ENCODE measurements at places on chromosomes 4 and X.

GRCh38 chr4:73181231-73181630, 77.4 kb downstream of the ANKRD17 start:
- no peak for DNase-seq

GRCh38 chr4:72352711-72353110, 216.3 kb downstream of the ADAMTS3 start:
- no peak for DNase-seq

GRCh38 chr4:79049840-79050540, 110.8 kb upstream of the PAQR3 start:
- no peak for DNase-seq

GRCh38 chr4:140633124-140633523, 64.4 kb upstream of the UCP1 start:
- DNase-seq = no peak

- DNase-seq = no peak
These were observed 313.8 kb upstream of the TEX13C start for GRCh38 chrX:125005863-125006262.

DNA sequence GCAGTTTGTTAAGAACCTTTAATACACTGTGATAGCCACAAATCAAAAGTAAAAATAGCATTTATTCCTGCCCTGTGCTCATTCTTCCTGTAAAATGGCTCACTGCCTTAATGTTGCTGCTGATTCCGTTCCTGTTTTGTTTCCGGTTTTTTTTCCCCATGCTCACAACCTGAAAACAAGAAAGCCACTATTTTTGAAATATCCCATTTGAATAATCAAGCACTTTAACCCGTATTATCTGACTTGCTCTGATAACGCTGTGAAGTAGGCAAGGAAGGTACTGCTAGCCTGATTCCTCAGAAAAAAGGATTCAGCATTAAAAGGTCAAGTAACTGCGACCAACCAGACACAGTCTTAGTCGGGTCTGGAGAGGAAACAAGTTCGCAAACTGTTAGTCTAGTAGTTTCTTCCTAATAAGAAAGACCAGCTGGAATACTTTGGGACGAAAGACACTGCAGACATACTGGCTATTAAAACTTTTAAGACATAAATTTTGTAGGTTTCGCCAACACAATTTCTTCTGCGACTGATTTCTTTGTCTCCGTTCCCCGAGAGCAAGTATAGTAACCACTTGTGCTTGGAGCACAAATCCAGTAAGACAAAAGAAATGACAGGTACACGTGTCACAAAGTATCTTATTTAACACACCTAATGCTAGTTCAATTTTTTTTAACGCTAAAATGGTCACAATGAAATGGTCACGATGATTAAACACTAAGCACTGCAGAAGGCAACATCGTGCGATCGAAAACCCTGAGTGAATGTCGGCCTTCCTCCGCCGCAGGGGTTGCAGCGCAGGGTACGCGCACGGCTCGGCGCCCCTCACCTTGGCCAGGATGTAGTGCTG, 802 bp downstream of the COX18 start:
- DNase-seq = no peak

- no peak for DNase-seq
These were observed 461.2 kb downstream of the KCTD8 start for GRCh38 chr4:43987331-43987944.

GRCh38 chrX:26651755-26652154, 435.8 kb downstream of the MAGEB5 start:
- no peak for DNase-seq

DNA sequence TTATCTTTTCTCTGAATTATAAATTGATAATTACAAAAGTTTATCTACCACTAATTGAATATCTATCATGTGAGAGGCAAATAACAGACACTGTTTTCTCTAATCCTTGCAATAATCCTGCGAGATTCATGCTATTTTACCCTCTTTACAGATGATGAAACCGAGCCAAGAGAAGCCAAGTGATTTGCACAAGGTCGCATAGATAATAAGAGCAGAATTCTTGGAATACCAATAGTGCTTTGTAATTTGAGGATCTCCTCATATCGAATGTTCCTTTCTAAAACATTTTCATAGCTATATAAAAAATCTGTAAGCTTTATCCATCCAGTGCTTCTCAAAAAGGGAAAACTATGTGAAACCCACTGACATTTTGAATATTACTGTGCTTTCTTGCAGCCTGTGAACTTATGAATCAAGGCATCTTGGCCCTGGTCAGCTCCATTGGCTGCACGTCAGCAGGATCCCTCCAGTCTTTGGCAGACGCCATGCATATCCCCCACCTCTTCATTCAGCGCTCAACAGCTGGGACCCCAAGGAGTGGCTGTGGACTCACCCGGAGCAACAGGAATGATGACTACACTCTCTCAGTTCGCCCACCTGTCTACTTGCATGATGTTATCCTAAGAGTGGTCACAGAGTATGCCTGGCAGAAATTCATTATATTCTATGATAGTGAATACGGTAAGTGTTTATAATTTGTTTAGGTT, 743.8 kb upstream of the ATOH1 start:
- no peak for DNase-seq

- no peak for DNase-seq
These were observed 1196.4 kb upstream of the TENM3 start for GRCh38 chr4:181046809-181047208.

DNA sequence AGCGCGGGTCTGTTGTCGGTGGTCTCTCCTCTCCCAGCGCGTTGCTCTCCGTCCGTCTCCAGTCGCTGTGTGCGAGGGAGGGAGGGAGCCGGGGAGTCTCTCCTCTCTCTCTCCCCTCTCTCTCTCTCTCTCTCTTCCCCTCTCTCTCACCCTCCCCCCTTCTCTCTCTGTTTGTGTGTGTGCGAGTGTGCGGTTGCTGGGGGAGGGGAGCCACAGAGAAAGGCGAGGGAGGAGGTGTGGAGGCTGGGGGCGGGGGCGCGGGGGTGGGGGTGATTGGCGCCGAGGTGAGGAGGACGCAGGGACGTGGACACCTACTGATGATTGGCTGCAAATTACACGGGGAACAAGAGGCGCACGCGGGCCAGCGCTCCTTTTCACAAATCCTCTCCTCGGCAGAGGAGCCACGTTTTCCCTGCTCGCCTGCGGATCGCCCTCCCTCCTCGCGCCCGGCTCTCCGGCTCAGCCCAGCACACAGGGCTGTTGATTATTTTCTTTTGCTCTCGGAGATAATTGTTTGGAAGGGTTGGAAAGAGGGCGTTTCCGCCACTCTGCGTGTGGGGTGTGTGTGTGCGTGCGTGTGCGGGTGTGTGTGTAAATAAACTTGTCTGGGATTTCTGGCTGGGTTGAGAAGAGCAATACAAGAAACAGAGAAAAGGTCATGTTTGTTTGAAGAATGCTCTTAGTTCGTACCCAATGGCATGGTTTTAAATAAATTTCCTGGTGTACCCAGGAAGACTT, at the start of gene CXXC4:
TSS of gene CXXC4 (minus strand) at position 73 of the 738 bp plus-strand sequence. CDS start 3,092 bp downstream, outside the sequence.
- no peak for DNase-seq

DNA sequence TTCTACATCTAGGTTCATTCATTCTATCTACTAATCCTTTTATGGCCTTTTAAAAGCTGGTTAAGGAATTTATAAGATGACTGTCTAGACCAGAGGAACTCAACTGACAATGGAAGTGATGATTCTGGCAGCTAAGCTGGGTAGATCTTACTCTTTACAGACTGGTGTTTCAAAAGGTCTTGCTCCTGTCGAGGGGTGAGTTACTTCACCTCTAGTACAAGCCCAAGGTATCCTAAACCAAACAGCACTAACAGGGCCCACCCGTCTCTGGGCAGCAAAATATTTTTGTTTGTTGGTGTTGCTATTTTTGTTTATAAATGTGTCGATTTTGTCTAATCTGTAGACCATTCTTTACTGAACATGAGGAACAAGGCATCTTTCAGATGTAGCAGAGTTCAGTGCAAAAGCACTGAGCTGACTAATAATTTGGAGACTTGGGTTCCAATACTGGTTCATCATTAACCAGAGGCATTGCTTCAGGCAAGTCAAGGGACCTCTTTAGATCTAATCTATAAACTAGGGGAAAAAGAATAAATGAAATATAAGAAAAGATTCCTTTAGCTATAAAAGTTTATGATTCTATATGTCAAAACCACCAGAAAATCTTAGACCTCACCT, 90.3 kb upstream of the FRG1 start:
- no peak for DNase-seq

GRCh38 chr4:80014531-80014930, 58.5 kb downstream of the ANTXR2 start:
- no peak for DNase-seq

DNA sequence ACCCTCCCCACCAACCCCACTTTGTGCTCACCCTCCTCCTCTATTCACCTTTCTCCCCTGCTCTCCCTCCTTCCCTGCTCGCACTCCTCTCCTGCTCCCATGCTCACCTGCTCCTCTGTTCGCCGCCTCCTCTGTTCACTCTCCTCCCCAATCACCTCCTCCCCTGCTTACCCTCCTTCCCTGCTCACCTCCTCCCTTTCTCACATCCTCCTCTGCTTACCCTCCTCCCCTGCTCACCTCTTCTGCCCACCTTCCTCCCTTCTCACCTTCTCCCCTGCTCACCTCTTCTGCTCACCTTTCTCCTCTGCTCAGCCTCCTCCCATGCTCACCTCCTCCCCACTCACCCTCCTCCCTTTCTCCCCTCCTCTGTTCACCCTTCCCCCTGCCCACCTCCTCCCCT, 357.2 kb downstream of the UNC5C start:
- no peak for DNase-seq

- DNase-seq = no peak
These were observed 424.5 kb upstream of the CTSO start for GRCh38 chr4:156378033-156378665.

- no peak for DNase-seq
These were observed 32.7 kb downstream of the KLF3 start for GRCh38 chr4:38696697-38697096.

DNA sequence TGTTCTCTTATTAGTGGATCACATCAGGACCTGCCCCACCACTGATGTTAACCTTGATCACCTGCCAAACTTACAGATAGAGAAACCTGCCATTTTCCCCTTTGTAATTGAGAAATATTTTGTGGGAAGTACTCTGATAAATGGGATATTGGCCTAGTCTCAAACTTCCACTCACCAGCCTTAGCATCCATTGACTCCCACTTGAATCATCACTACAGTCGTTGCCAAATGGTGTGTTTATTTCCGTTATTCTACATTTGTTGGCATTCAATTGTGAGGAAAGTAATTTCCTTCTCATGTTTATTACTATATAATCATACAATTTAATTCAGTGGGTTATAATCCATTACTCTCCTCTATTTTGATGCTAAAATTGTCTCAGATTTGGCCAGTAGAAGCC, 156.4 kb upstream of the CXCL13 start:
- DNase-seq = no peak

DNA sequence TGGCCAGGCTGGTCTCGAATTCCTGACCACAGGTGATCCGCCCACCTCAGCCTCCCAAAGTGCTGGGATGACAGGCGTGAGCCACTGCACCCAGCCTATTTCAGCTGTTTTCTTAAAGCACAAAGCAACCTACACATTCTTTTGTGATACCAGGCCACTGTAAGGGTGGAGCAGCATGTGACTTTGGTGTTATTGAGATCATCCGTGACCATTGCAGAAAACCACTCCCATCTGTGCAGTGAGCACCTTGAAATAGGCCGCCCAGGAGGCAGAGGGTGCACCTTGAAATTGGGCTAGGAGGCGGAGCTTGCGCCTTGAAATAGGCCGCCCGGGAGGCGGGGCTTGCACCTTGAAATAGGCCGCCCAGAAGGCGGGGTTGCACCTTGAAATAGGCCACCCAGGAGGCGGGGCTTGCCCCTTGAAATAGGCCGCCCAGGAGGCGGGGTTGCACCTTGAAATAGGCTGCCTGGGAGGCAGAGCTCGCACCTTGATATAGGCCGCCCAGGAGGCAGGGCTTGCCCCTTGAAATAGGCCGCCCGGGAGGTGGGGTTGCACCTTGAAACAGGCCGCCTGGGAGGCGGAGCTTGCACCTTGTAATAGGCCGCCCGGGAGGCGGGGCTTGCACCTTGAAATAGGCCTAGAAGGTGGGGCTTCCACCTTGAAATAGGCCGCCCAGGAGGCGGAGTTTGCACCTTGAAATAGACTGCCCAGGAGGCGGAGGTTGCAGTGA, 9.0 kb upstream of the SLC25A6 start:
- no peak for DNase-seq

DNA sequence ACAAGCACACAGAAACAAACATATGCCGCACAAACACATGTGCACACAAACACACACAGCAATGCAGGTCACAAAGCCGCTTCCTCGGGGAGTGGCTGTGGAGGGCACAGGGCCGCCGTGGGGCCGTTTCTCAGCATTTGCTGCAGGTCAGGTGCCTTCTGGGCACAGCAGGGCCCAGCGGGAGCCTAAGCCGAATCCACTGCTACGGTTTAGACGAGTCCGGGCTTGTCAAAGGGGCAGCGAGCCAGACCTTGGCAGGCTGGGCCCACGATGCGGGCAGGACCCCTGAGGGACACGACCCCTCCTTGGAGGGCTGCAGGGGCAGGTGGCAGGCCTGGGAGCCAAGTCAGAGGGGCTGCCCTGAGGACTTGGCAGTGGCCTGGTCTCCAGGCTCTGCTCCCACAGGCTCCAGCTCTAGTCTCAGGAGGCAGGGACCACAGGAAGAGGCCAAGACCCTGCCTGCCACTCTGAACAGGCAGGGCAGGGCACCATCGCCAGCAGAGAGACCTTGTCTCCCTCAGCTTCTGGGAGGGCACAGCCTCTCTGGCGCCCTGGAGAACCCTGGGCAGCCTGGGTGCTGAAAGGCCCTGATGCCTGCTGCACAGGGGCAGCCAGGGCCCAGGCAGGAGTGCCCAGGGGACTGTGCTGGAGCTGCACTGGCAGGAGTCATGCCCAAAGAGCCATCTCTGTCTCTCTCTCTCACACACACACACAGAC, 5.5 kb upstream of the ATP2B3 start:
- no peak for DNase-seq

DNA sequence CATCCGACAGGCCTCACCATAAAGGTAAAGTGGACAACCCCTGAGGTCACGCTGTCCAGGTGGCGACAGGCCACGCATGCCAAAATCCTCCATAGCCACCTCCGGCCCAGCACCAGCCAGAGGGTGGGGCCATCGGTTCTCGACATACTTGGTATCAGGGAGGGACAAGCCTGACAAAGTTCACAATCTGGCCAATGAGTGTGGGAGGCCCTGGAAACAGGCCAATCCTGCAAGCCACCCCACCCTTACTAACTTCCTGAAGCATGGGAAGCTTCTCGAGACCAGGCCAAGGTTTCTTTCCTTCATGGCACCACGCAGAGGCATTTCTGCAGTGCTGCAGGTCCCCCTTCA, 73.8 kb downstream of the MTMR1 start:
- no peak for DNase-seq

DNA sequence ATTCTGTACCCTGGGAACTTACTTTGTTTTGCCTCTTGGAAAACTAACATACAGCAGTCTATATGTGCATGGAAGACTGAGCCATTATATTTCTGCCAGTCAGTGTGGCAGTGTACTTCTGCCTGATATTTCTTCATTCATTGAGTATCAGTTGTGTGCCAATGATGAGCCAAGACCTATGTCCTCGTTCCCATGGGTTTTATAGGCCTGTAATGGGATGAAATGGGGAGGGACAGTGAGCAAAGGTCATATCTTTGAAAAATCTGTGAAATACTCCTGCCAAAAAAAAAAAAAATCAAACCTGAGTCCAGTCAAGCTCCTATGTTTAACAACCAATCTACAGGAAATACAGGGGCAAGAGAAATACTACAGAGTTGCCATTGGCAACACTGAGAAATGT, 9.1 kb downstream of the NSD2 start:
- no peak for DNase-seq
